ENCODE measurements at places on chromosomes 13 and 19. TPM values are rescaled to one million over a fixed set of nuclear protein-coding genes. Genes with fewer than 3 reads are reported as not detected.

Gene VAV1
- total RNA-seq = not detected

Gene AP1M2
- total RNA-seq = not detected

Gene TMPRSS9
- total RNA-seq = not detected

Gene ZNF429
- total RNA-seq = 14.6 TPM

Gene SLITRK6
- 1.4 TPM for total RNA-seq

Gene GPR183
- not detected for total RNA-seq

Gene NLRP5
- not detected for total RNA-seq

Gene LYL1
- 0.36 TPM for total RNA-seq

Gene FLT3LG
- 3.2 TPM for total RNA-seq

Gene PHF11
- 9.9 TPM for total RNA-seq

Gene MISP
- not detected for total RNA-seq

Gene POGLUT2
- total RNA-seq = 30.8 TPM

Gene MCEMP1
- total RNA-seq = not detected

Gene CDX2
- not detected for total RNA-seq

Gene WDR18
- 25.1 TPM for total RNA-seq

Gene MYBPC2
- total RNA-seq = not detected

Gene FCAR
- total RNA-seq = not detected

Gene GJB6
- total RNA-seq = not detected

Gene COL4A1
- total RNA-seq = 1,500 TPM

All from cardiac atrium fibroblast (primary cell).